ENCODE measurements at places on chromosomes 5 and 9. TPM values are rescaled to one million over a fixed set of nuclear protein-coding genes. Genes with fewer than 3 reads are reported as not detected.

Gene GRXCR2
- total RNA-seq = not detected

Gene CPEB4
- 20.1 TPM for total RNA-seq

Gene LCN9
- total RNA-seq = not detected

Gene SLC22A4
- 0.83 TPM for total RNA-seq

Gene IRX4
- total RNA-seq = not detected

Gene GFPT2
- total RNA-seq = 66.0 TPM

Gene C9orf72
- 5.7 TPM for total RNA-seq

All from smooth muscle cell of bladder (primary cell).